ENCODE measurements at places on chromosomes 5 and 9.

DNA sequence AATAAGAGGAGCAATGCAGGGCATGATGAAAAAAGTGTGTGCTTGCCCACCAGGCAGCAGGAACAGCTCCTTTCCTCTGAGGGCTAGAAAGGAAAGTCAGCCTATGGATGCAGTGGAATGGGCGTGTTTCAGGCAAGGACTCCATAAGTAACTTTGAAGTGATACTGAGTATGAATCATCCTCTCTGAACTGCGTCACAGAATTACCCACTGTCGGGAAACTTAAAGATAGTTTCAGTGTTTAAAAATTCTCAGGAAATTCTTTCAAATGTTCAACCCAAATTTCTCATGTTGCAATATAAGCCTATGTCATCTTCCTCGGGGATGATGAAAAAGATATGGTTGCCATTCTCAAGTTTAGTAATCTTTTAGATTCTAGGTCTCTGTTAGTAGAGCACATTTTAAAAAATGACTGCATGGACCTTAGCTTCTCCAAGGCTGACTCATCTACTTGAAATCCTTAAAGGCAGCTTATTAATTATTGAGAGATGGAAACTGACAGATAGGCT lies 27.7 kb downstream of the PTCD2 start:
- DNase-seq: peak; percentile 6

- DNase-seq: peak; percentile 45
These were observed 72.6 kb downstream of the PIK3R1 start for GRCh38 chr5:68287976-68288706.

- no peak for DNase-seq
These were observed 25.0 kb downstream of the TTC23L start for GRCh38 chr5:34863946-34864345.

- no peak for DNase-seq
These were observed 62.1 kb downstream of the C9orf50 start for GRCh38 chr9:129558551-129559505.

DNA sequence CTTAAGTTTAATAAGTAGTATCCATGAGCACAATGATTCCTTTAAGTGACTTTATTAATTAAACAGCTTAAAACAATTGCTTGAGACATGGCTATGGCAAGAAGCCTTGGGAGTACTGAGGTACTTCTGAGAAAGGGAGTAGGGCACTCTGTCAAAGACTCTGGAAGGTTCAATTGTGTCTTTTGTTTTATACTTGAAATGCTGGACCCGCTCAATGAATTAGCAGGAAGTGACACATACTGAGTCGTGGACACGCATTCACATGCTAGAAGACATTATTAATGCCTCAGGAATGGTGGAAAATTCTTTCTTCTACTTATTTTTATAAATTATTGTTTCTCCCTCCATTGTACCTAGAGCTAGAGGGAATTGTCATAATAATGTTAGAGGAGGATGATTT lies 347.3 kb upstream of the ZNF608 start:
- no peak for DNase-seq

DNA sequence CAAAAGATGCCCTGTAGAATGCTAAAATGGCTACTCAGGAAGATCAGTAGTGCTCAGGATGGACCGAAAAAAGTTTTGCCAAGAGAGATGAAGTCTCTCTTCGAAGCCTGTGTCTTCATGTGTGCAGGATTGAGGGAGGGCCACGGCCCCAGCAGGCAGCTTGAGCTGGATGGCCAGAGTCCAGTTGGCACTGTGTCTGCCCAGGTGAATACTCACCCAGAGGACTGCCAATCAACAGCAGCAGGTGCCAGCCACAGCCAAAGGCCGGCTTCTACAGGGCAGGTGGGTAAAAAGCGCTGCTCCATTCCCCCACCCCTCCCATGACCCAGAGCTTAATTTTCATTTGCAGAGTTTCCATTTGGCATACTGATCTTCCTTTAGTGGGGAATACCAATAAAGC lies 287.9 kb upstream of the ZNF608 start:
- no peak for DNase-seq

DNA sequence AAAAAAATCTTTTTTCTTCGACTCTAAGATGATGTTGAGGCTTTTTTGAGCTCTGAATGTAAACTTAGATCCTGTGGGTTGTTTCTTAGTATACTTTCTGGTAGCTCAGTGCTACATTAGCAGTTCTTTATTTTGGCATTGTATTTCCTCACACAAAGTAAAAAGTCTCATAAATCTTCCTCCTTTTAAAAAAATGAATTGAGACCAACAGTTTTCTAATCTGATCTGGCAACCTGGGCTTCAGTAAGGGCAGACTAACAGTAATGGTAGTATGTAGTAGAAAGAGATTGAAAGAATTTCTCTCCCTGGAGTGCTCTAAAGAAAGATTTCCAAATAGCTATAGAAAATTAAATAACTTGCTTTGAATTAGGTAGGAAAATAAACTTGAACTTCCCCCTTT lies 31.4 kb downstream of the ZCCHC7 start:
- no peak for DNase-seq

DNA sequence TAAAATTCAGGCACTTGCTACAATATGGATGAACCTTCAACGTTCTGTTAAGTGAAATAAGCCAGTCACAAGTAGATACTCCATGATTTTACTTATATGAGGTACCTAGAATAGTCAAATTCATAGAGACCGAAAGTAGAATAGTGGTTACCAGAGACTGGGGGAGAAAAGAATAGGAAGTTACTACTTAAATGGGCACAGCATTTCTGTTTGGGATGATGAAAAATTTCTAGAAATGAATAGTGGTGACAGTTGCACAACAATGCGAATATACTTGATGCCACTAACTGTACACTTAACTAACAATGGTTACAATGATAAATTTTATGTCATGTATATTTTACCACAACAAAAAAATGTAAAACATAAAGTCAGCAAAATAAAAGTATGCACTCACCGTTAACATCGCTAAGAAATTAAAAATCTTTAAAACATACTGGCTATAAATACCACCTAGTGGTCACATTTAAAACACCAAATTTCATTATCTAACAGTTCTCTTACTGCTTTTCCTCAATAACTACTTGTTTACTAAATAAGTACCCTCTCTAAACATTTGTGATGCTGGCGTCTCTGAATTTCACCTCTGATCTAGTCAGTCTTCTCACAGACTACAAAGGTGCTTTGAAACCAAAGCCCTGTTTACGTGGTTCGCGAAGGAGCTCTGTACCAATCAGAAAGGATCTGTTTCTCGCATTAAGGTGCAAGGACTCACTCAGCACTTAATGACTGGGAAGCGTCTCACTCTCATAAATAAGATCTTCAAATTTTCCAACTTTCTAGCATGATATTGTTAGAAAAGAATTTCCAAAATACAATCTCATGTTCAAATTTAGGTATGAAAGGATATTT lies 22.7 kb downstream of the KIF3A start:
- no peak for DNase-seq

DNA sequence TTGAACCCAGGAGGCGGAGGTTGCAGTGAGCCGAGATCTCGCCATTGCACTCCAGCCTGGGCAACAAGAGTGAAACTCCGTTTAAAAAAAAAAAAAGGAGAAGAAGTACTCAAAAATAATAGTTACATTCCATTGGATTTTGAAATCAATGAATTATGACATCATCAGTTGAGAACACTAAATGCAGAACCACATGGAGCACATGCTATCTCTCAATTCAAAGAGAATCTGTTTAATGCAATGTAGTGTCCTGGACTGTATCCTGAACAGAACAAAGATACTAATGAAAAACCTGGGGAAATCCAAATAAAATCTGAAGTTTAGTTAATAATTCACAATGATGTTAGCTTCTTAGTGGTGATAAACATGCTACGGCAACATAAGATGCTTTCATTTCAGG lies 20.3 kb downstream of the CDC14B start:
- DNase-seq: no peak

GRCh38 chr9:114084282-114085073 lies 6.4 kb upstream of the AMBP start:
- no peak for DNase-seq
